Fibroblast of pulmonary artery (primary cell): ENCODE measurements at places on chromosomes 12 and 14.
A peak's percentile ranks its signal among the peaks of the same experiment; 100 is the strongest.

DNA sequence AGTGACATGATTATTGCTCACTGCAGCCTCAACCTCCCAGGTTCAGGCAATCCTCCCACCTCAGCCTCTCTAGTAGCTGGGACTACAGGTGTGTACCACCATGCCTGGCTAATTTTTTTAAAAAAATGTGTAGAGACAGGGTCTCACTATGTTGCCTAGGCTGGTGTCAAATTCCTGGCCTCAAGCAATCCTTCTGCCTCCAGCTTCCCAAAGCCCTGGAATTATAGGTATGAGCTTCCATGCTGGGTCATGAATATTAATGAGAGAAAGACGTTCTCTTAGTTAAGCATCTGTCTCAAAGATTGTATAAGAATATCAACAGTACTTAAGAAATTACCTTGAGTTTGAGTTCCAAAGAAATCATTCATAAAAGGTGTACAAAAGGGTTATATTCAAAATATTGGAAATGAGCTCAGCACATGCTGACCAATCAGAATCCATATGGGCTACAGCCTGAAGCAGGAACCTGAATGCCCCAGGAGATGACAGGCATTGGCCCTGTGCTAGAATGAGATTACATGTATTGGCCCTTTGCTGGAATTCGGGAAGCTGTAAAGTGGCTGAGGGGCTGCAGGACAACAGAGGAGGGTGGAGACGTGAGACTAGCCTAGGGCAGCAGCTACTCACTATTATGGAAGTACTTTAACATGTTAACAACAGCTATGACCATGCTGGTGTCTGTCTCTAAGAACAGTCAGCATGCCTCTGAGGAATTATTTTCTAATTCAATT, 157.0 kb upstream of the CPNE8 start:
- no peak for DNase-seq

DNA sequence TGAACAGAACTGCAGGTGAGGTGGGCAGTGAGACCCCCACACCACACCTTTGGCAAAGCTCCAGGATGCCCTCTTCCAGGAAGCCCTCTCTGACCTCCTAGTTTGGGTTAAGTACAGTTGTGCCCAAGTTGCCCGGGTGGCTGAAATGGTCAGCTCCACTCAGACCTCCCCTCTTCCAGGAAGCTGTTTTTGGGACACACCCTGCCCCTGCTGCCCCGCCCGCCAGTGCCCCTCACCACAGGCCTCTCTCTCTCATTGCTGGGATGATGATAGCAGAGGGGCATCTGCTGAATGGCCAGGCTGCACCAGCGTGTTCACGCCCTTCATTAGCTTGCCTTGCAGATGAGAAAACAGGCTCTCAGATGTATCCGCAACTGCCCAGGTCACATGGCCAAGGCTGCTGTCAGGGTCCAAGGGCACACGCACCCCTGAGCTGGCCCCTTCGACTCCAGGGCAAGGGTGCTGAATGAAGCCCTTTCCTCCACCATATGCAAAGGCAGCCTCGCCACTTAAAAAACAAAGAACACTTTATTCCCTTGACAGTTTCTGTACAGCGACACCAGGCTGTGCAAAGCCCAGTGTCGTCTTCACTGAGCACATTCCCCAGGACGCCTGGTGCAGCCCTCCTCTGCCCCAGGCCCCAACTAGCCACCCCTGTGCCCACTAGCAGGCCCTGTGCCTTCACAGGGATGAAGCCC, 15.5 kb downstream of the SLC25A29 start:
- DNase-seq = no peak

- DNase-seq = no peak
Observed at GRCh38 chr12:102321305-102322082, 123.9 kb upstream of the PMCH start.

GRCh38 chr14:79443602-79444001, 767.7 kb downstream of the DIO2 start:
- DNase-seq = no peak

DNA sequence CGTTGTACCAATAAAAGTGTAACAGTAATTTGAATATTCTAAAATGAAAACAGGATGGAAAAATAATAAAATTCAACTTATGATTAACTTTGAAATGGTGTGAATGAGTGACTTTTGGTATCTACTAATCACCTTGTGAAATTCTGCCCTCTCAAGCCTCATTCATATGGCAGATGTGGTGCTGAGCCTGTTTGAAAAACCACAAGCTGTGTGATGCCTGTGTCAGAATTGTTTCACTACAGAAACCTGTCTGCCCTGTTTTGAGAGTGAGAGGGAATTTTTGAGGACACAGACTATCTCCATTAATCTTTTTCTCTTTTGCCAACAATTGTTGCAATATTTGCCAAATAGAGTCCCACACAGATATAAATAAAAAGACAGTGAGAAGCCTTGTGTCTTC, 3.9 kb upstream of the RNU6-7 start:
- DNase-seq = no peak

- DNase-seq = peak; percentile 77
Observed at GRCh38 chr12:32454075-32454474, 54.7 kb downstream of the FGD4 start.

DNA sequence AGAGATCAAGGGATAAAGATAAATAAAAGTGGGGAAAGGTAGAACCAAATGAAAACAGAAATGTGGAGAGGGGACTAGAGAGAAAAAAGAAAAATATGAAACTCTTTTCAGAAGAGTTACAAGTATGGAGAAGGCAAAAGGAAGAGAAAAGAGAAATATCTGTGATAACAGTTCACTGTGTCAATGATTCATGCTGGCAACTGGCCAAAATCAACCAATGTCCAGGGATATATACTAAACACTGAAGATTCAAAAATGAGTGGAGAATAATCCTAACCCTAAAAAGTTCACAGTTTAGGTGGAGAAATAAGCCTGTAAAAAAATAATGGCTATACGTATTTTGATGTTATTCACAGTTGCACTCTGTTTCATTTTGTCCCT, 372.3 kb upstream of the KITLG start:
- peak; percentile 55 for DNase-seq

DNA sequence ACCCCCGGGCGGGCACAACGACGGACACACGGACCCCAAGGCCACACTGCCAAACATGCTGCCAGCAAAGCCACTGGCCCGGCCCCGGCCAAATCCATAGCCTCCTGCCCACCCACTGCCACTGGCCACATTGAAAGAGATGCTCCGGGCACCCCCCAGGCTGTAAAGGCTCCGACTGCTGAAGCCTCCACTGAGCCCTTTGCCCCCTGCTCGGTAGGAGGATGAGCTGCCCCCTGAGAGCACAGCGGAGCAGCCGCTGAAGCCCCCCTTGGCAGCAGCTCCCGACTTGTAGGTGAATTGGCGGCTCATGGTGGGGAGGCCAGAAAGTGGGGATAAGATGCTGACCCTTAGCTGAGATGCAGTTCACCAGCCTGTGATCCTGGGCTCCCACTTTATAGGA, at the start of gene KRT73:
Gene KRT73, minus strand, starts transcription at position 344 of the 400 bp plus-strand sequence. Its CDS starts 35 bp downstream, at position 309.
- no peak for DNase-seq

DNA sequence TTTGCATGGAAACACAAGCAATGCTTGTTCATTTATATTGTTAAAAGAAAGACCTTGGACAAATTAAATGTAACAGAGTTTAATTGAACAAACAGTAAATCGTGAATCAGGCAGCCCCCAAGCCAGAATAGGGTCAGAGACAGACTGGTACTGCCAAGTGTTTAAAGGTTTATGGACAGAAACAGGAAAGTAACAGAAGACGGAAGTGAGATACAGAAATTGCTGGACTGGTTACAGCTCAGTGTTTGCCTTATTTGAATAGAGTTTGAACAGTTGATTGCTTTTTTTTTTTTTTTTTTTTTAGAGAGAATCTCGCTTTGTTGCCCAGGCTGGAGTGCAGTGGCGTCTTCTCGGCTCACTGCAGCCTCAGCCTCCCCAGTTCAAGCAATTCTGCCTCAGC, 50.3 kb downstream of the DAO start:
- DNase-seq = no peak

- peak; percentile 90 for DNase-seq
Observed at GRCh38 chr12:113098441-113099028, 37.0 kb downstream of the RASAL1 start.

- DNase-seq = no peak
Observed at GRCh38 chr12:116884871-116885270, 3.6 kb upstream of the HRK start.

DNA sequence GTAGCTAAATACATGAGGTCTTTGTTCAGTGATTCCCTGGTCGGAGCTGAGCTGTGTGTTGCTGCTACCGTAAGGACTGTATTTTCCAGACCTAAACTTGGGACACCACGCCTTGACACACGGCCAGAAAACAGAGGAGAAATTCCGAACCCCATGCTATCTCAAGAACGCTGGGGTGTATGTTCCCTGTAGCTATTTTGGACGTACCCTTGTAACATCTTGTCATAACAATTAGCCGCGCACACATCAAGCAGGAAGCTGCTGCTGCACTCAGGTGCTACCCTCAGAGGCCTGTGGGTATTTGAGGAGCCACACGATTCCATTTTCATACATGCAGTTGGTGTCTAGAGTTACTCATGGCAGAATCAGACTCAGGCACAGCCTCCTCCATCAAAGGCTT, 255.0 kb downstream of the TMEM132C start:
- no peak for DNase-seq

DNA sequence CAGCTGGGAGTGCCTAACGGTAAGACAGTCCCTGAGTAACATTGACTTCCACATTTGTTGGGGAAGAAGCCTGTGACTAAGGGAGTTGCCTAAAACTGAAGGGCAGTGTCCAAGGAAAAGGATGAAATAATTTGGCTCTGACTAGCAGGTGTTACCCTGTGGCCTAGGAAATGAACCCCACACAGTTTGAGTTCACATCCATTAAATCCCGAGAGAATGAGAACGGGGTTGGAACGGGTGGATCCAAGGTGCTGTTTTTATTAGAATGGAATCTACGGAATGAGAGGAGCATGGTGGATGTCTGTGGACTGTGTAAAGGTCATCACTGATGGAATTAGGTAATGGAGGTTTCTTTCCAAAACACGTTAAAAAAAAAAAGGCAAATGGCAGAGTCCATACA, 324.0 kb downstream of the MED13L start:
- DNase-seq = no peak

DNA sequence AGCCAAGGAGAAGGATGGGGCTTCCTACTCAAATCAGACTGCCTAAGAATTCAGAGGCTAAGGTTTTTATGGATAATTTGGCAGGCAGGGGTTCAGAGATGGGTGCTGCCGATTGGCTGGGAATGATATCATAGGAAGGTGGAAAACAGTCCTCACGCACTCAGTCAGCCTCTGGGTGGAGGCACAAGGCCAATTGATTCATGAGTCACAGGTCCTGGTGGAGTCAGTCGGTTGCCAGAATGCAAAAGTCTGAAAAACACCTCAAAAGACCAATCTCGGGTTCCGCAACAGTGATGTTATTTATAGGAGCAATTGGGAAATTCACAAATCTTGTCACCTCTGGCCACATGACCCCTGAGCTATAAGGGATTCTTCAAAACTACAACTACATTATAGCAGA, 105.5 kb downstream of the GXYLT1 start:
- peak; percentile 58 for DNase-seq

DNA sequence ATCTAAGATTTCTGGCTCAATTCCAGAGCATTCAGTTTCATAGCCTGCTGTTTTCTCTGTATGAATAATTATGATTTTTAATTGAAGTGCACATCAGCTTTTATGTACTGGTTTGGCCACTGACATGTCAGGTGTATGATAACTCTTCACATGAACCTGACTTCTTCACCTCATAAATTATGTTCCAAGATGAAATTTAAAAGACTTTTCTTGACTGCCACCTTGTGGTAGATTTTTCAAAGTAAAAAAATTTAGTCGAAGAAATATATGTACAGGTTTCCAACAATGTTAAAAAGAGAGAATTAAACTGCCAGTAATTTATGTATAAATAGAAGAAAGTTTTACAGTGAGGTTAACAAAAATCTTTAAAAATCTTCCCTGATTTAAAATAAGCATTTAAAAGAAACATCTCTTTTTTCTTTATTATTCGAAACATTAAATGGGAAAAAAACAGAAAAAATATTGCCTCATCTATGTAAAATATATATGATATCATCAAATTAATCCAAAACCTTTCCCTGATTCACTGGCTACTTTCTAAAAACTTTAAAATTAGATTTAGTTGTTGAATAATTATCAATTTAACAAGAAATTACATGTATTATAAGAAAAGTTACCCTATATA, 124.9 kb upstream of the ATXN7L3B start:
- DNase-seq = peak; percentile 32

GRCh38 chr12:12010277-12011039, 60.3 kb upstream of the BCL2L14 start:
- DNase-seq = peak; percentile 69

- DNase-seq = peak; percentile 6
Observed at GRCh38 chr12:48061938-48062719, 43.8 kb downstream of the SENP1 start.

GRCh38 chr14:51069055-51069454, 25.9 kb downstream of the TRIM9 start:
- no peak for DNase-seq

- no peak for DNase-seq
Observed at GRCh38 chr12:127785986-127786590, 480.9 kb upstream of the TMEM132C start.

- DNase-seq = no peak
Observed at GRCh38 chr14:38248321-38249028, 7.4 kb downstream of the CLEC14A start.

- DNase-seq = no peak
Observed at GRCh38 chr14:82412545-82412944, 878.9 kb upstream of the SEL1L start.

- DNase-seq = no peak
Observed at GRCh38 chr12:109527489-109528123, 45.7 kb downstream of the MMAB start.

DNA sequence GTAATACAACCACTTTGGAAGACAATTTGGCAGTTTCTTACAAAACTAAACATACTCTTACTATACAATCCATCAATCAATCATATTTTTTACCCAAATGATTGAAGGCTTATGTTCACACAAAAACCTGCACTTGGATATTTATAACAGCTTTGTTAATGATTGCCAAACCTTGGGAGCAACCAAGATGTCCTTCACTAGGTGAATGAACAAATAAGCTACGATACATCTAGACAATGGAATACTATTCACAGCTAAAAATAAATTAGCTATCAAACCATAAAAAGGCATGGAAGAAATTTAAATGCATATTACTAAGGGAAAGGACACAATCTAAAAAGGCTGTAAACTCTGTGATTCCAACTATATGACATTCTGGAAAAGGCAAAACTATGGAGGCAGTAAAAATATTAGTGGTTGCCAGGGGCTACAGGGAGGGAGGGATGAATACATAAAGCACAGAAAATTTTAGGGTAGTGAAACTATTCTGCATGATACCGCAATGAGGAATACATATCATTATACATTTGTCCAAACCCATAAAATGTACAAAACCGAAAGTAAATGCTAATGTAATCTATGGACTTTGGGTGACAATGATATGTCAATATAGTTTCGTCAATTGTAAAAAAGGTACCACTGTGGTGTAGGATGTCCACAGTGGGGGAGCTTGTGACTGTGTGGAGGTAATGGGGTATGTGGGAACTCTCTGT, 70.5 kb downstream of the GPR65 start:
- no peak for DNase-seq
